ENCODE measurements at places on chromosomes 7 and 10.
A peak's percentile ranks its signal among the peaks of the same experiment; 100 is the strongest.

DNA sequence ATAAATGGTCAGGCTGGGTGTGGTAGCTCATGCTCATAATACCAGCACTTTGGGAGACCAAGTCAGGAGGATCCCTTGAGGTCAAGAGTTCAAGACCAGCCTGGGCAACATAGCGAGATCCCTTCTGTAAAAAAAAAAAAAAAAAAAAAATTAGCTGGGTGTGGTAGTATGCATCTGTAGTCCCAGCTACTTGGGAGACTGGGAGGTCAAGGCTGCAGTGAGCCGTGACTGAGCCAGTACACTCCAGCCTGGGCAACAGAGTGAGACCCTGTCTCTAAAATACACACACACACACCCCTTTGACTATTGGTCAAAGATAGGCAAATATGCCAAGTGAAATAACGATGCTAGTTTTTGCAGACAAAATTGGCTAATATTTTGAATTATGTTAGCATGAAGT is 80.6 kb downstream of the IGF2BP3 start:
- DNase-seq: no peak

GRCh38 chr10:73647875-73648651 is 6.8 kb upstream of the MYOZ1 start:
- peak; percentile 51 for DNase-seq

GRCh38 chr7:84744385-84744784 is 442.5 kb downstream of the SEMA3D start:
- no peak for DNase-seq

GRCh38 chr10:784403-785088 is 95.1 kb upstream of the DIP2C start:
- DNase-seq: peak; percentile 78

GRCh38 chr10:107741971-107742370 is 577.5 kb upstream of the SORCS1 start:
- DNase-seq: no peak

DNA sequence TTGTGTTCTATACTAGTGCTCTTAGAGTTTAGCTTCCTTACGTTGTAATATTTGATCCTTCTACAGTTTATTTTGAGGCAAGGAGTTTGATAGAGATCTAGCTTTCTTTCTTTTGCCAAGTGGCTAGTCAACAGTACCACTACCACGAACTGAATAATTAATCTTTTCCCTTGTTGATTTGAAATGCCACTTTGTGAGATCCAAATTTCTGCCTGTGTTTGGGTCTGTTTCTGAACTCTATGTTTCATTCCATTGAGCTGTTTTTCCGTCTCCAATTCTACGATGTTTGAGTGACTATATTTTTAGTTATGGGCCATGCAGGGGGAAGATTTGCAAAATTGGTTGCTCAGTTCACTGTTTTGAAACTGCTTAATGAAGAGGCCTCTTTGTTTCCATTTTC is 134.7 kb downstream of the KIAA1217 start:
- DNase-seq: no peak

DNA sequence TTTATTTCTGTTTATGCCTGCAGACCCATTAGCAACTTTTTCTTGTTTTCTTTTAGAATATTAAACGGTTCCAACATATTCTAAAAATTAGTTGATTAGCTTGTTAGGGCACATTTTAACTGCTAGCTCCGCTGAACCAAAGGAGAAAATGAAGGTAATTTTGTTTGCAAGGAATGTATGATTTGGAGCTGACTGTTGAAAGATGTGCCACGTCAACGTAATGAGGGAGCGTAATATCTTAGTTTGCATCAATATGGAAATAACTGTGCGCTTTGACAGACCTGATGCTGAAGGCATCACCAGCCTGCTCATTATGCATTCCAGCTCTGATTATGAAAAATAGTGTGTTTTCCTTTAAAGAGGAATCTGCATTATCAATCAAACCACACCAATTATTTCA is 102.0 kb upstream of the CTBP2 start:
- DNase-seq: no peak

DNA sequence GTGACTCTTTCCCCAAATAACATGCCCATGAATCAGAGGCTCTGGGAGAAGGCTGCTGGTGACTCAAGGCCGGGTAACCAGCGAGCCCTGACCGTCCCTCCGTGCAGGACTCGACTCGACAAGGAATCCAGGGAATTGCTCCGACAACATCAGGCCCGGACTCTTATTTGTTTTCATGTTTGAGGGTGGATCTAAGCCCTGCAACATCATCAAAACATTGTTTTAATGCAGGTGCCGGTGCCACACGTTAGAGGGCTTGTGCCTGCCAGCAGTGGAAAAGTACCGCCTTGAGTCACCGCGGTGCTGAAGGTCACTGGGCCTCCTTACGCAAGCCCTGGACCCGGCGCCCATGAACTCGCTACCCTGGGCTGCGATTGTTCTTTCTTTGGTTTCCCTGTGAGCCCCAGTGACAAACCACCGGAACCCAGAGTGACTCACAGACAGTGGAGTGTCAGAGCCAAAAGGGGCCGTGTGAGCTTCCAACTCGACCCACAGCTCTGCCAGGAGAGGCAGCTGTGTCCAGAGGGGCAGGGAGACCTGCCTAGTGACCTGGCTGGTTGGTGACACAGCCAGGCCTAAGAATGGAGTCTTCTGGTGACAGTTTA is 139.4 kb upstream of the SHH start:
- DNase-seq: peak; percentile 22

DNA sequence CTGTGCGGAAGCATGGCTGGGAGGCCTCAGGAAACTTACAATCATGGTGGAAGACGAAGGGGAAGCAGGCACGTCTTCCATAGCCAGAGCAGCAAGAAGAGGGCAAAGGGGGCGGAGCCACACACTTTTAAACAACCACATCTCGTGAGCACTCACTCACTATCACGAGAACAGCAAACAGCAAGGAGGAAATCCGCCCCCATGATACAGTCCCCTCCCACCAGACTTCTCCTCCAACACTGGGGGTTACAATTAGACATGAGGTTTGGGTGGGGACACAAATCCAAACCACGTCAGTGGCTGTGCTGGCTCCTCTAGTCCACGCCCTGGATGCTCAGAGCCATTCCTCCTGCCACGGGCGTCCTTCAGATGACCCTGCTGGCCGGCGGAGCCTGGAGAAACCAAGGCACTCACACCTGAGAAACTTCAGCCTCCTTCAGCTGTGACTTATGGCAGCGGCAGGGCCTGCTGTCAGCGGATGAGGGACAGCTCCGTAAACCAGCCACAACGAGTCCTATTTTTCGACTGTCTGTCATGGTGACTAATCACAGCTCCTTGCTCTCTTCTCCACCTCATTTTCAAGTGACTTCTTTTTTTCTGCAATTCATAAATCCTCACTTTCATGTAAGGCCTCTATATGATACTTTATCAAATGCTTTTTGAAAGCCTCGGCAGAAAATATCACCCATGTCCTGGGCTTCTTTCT is 167.9 kb upstream of the PFKP start:
- peak; percentile 13 for DNase-seq

- DNase-seq: peak; percentile 85
Measured at GRCh38 chr10:71319042-71319799, at the start of gene SLC29A3. TSS of gene SLC29A3 (plus strand) at chr10:71319259. CDS start at chr10:71319310, 51 bp downstream.

DNA sequence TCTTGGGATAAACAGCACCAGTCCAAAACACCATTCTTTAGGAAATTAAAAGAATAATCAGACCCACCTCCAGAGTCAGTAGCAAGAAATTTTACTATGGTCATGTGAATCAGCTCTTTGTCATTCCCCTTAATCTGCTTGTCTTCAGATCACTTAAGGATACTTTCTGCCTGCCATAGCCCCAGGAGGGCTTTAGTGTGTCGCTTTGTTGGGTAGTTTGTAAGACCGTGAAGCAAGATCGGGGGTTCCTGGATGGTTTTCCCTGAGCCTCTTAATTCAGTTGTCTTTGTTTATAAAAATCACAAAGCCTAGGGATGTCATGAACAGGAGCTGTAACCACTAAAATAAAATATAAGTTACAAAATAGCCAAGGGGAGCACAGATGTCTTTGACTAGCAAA is 223.6 kb downstream of the RELN start:
- DNase-seq: no peak

GRCh38 chr7:73451780-73452398 is 18.3 kb downstream of the FZD9 start:
- no peak for DNase-seq

DNA sequence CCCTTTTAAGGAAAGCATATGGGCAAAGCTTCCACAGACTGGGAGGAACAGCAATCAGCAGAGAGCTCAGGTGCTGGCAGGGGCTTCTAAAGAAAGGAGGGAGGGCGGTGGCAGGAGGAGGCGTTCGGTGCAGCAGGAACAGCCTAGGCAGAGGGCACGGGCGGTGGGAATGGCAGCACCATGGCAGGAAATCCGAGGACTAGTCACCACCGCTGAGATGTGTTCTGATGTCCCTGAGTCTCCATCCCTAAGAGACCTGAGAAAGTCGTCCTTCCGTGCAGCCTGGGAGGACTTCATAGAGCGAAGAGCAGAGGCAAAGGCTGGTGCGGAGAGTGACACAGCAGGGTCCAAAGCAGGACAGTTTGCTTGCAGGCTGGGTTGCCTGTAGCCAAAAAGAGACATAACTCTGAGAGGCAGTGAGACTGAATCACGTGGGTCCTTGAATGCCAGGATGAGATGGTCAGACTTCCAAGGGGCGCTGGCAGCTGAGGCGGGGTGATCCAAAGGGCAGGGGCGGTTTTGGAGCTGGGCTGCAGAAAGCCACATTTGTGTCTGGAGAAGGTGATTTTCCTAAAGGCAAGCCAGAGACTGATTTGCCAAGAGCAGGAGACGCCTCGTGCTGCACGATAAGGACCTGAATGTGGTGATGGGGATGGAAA is 35.8 kb upstream of the GRID1 start:
- DNase-seq: peak; percentile 49

DNA sequence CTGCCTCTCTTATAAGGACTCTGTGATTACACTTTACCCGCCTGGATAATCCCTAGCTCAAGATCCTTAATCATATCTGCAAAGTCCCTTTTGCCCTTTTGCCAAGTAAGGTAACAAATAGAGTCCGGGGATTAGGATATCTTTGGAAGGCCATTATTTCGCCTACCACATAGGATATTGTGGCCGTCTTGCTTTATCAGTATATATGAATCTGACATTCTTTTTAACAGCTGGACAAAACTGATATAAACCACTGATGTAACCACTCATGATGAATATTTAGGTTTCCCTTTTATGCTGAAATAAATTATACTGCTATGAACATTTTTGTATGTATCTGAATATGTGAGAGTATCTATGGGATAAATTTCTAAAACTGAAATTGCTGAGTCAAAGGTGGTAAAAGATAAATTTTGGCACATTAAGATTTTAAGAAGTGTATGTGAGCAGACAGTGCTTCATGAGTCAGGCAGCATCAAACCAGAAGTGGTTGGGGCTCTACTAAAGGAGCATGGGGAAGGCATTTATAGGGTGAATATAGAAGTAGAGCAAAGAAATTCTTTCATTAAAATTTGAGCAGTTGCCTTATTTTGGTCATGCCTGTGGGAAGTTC is 44.7 kb downstream of the AVL9 start:
- DNase-seq: no peak

DNA sequence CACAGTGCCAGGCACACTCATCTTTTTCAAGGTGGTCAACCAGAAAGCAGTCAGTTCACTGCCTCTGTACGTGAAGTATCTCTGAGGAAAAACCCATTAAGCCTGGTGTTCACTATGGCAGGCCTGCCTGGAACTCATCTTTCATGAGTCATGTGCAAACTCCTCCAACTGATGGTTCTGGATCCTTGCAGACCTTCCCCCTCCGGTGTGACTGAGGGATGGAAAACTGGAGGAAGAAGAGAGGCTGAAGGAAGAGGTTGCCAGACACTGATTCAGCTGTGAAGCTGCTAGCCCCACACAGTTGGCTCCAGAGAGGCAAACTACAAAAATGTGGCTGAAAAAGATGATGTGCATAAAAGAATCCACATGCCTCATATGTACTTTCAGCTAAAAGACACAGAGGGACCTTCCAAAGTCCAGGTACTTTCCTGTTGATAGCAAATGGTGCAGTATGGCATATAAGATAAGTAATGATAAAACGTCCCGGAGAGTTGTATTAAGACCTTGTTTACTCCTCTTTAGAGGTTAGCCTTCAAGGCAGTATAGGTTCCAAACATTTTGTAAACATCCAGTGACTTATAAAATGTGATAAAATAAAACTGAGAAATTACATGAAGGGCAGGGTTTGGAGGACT is 2.7 kb downstream of the CYP3A5 start:
- DNase-seq: no peak

DNA sequence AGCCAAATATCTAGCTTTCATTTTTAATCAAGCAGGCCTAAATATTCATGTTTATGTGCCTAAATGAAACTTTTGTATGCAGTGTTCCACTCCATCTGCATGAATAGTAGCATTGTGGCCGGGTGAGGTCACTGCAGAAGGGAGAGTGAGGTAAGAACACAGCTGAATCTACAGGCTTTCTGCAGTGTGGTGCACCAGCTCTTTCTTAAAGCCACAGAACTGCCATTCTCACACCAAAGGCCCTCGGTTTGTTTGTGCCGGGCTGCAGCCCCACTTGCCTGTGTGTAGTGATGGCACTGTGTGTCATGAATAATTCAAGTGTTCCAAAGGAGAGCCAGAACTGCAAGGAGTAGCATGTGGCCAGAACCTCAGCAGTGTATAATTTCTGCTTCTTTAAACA is 204.1 kb downstream of the TRIL start:
- no peak for DNase-seq

GRCh38 chr10:4704034-4704545 is 121.9 kb upstream of the AKR1E2 start:
- DNase-seq: no peak
